ENCODE measurements at places on chromosomes 1 and 21.

GRCh38 chr21:14285147-14285761, 69.3 kb downstream of the RBM11 start:
- DNase-seq, result no peak

DNA sequence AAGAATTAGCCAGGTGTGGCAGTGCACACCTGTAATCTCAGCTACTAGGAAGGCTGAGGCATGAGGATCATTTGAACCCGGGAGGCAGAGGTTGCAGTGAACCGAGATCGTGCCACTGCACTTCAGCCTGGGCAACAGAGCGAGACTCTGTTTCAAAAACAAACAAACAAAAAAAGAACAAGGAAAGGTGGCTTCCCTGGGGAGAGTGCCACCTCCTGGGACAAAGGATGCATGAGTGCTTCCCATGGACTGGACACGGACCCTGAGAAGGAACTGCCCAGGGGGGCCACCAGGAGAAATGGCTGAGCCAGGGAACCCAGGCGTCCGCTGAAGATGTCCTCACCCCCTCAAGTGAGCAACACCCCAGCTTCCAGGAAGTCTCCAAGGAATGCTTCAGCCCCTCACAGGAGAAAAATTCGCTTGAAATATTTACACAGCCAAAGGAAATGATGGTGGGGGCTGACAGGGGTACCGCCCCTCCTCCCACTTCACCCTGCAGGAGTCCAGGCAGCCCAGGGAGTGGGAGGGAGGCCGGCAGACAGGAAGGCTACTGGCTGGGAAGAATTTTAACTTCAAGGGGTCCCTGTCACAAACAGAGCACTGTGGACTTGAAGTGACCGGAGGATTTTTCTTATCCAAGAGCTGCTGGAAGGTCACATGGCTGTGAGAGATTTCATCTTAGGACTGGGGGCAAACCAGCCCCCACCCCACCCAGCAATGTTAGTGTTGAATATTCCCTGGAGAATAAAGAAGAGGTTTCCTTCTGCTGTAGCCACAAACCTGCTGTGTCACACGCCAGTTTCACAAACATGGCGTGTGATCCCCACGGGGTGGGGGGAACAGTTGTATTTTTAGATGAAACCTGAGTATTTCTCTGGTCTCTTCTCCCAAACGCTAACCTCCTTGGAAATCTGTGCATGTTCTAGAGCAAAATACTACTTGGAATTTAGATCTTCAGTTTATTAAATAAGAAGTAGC, 90.8 kb upstream of the SLC25A33 start:
- no peak for DNase-seq

DNA sequence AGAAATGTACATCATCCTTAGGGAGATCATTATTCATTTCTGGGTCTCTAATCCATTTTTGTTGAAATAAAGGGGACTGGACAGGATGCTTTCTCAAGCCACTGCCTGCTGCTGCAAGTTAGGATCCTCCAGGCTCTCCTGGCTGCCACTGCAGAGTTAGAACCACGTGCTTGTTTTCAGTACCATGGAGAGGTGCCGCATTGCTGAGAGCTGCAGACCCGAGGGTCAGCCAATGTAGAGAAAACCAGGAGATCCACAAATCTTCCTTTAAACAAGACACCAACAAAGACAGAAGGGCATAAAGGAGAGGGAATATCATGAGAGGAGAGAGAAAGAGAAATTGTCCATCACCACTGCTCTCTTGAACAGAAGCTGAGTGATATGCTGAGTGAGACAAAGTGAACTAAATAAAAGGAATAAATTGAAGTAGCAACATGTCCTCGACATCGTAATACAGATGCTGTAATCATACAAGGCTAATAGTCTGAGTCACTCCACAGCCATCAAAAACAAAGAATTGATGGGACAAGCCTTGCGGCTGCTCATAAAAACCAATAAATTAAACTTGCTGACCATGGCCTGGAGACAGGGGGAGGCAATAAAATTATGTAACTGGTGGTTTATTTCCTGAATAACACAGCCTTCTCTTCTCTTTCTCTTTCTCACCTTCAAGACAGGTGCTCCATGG, 255.7 kb downstream of the OMA1 start:
- DNase-seq, result no peak

DNA sequence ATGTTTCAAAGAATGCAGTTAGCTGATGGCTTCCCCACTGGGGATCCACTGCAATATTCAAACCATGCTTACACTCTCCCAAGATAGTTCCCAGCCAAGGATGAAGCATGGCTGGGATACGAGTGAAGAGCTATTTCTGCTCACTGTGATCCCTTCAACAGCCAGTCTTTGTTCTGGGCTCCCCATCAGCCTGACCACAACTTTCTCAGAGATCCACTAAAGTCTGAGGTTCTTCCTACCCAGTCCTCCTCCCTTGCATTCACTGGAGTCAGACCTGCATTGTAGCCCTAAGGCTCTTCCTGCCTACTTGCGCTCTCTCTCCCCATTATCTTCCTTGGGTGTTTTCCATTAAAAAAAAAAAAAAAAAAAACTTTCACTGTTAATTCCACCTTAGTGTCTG, 101.4 kb downstream of the TTLL7 start:
- DNase-seq, result no peak

- no peak for DNase-seq
Measured at GRCh38 chr1:169762699-169763098, 28.8 kb upstream of the SELE start.

DNA sequence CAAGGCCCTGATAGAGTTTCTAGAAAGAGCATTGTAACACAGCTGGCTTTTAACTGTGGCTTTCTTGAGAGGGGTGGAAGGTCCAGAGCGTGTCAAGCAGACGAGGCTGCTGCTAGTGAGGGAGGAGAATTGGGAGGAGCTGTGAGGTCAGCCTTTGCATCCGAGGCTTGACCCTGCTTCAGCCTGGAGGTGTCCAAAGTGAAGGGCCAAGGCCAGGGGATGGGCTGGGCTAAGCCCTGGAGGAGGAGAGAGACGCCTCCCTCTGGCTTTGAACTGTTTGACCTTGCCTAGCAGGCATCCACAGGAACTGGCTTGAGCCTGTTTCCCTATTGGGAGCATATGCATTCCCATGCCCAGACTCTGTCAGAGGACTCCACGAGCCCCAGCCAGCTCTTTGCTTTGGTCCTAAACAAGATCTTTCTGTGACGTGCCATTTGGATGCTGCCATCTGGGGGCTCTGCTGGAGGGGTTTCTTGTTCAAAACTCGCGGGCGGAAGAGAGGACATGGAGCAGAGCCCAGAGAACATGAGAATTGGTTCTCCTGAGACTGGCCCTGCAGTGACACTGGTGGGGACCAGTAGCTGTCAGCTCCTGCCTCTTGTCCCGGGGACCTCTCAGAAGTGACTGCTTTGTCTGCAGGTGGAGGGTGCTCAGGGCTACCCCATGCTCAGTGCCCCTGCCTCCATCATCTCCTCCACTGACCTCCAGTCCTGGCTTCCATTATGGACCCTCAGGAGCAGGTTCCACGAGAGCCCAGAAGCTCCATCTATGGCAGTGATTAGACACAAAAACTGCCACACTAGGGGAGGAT, 5.5 kb downstream of the ACTRT2 start:
- no peak for DNase-seq

- peak; percentile 34 for DNase-seq
Measured at GRCh38 chr1:191714845-191715244, 443.4 kb upstream of the RGS18 start.

- no peak for DNase-seq
Measured at GRCh38 chr1:2482588-2482987, 6.5 kb downstream of the PLCH2 start.

DNA sequence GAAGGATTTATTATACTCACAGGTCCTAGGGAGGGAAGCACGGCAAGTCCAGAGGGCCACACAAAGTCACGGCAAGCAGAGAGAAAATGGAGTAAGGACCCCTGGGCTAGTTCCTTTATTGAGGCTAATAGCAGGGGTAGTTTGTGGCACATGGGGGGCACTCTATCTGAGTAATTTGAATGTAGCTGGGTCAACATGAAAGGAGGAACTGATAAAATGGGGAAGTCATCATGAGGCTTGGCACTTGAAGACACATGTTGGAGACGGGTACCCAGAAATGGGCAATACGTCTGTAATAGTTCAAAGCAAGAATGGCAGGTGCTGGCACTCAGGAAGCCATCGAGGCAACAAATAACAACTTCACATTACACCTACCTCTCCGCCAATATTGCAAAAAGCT, 1136.4 kb downstream of the MRPL39 start:
- no peak for DNase-seq

GRCh38 chr1:119968068-119968492, 71.8 kb upstream of the ADAM30 start:
- DNase-seq, result no peak

- no peak for DNase-seq
Measured at GRCh38 chr1:34272152-34272551, 95.4 kb downstream of the C1orf94 start.

- DNase-seq, result no peak
Measured at GRCh38 chr1:19360016-19360415, 47.9 kb downstream of the SLC66A1 start.

- no peak for DNase-seq
Measured at GRCh38 chr1:20983297-20983889, 193.3 kb downstream of the EIF4G3 start.

DNA sequence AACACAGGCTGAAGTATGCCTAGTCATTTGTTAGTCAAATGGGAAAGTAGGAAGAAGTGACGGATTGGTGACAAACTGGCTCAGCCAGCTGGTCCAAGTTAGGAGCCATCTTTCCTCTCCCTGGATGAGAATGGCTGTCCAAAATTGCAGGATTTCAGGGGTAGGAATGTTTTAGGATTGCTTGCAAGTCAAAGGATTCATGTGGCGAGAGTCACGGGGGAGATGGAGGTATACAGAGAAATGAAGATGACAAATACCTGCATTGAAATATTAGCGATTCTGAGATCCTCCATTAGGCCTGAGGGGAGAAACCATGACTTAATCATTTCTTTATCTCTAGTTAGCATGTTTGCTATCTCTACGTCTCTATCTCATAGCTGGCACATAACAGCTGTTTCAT, 41.8 kb upstream of the PIGC start:
- no peak for DNase-seq

DNA sequence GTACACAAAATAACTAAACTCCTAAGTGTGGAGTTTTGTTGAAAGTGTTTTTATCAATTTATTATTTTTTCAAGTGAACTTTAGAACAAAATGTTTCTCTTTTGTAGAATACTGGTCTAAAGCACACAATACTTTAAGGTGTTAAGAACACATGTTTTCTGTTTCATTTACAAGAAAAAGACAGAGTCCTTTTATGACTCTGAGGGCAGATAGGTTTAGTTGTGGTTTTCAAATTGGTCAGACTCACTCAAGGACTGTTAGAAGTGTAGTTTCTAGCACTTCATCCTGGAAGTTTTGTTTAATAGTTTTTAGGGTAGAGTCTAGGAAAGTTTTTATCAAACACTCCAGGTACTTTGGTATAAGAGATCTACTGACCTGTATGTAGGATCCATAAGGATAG, 376.5 kb downstream of the LRRIQ3 start:
- DNase-seq, result no peak

DNA sequence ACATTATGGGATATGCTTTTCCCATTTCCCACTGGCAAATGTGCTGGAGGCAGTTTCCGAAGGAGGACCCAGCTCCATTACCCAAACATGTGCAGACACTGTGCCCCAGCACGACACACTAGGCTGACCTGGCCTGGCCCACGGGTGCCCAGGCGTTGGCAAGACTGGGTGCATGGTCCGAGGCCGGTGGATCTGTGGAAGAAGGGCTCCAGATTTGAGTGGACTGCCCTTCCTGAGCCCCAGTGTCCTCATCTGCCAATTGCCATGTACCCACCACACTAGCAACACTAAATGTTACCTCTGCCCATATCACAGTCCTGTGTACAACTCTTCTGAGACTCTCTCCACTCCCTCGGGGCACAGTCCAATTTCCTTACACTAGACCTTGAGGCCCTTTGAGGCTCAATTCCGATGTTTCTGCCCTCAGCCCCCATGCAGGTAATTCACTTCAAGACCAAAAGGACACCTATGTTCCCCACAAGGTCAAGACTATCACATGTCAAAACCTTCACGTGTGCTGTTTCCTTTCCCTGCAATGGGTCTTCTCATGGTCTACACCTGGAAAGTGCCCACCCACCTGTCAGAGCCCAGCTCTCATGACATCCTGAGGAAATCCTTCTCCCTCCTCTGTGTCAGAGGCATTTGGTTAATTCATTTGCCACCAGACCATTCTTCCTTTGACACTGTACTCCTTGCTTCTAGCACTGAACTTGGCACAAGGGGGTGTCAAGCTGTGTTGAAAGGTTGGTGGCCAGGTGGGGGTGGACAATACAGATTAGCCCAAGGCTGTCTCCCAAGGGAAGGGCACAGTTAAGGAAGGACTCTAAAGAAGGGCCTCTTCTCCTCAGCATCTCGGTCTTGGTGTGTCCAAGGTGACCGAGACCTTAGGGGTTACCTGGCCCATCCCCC, 124.9 kb downstream of the DMRTB1 start:
- no peak for DNase-seq

DNA sequence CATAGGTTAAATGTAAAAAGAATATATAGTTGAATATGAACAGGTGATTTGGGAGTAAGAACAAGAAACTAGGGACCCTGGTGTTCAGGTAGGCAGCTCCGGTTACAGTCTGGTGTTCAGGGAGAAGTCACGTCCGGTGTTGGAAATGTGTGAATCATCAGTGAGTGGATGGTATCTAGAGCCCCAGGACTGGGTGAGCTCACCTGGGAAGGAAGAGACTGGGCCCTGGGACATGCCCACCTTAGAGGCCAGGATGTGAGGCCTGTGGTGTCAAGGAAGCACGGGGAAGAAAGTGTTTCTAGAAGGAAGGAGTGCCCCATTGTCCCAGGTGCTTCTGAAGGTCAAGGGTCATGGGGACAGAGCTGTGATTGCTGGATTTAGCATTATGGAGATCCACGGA, 1.5 kb upstream of the GJB3 start:
- DNase-seq, result no peak

- DNase-seq, result no peak
Measured at GRCh38 chr1:186009039-186009737, 275.0 kb downstream of the HMCN1 start.

GRCh38 chr1:67137307-67137753, 2.6 kb upstream of the C1orf141 start:
- no peak for DNase-seq

DNA sequence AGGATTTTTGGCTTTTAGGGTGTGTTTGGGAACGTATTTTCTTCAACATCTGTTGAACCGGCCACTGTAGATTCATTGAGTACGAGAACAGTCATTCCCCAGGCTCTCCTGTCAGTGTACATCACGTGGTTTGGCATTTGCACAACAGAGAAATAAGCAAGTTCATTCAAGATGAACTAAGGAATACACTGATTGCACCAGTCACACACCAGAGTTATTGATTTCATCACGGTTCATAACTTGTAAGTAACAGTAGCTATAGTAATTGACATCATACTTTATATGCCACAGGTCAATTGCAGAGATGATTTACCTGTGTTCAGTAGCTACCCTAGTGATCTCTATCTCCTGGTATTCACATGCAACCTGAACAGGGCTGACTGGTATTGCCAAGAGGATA, 90.7 kb upstream of the ETS2 start:
- no peak for DNase-seq

GRCh38 chr1:23868557-23869016, 497 bp upstream of the FUCA1 start:
- DNase-seq, result peak; percentile 57

- no peak for DNase-seq
Measured at GRCh38 chr1:110228381-110228780, 18.3 kb downstream of the KCNC4 start.

GRCh38 chr1:15128520-15129313, 24.8 kb upstream of the TMEM51 start:
- peak; percentile 41 for DNase-seq
